SHP77 (cell line): ENCODE measurements at places on chromosomes 6 and 20.

- no peak for DNase-seq
Observed at GRCh38 chr6:91415031-91415605, 828.2 kb upstream of the MAP3K7 start.

GRCh38 chr6:9612489-9612888 lies 802.4 kb downstream of the TFAP2A start:
- DNase-seq, result no peak

GRCh38 chr6:8993111-8993510 lies 557.8 kb upstream of the SLC35B3 start:
- DNase-seq, result no peak

DNA sequence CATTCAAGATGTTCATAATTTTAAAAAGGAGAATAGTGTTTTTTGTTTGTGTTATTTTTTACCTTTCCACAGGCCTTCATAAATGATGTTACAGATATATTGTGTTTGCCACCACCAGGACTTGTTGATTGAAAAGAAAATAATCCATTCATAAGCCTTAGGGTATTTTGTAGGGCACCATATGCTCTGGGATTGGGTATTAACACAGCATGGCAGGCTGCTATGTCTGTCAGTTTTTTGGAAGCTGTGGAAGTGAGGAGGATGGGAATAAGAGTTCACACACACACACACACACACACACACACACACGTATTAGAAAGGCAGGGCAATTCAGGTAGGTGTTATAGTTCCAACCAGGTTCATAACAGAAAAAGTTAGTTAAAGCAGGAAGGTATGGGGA lies 237.9 kb downstream of the HDGFL1 start:
- DNase-seq, result no peak

DNA sequence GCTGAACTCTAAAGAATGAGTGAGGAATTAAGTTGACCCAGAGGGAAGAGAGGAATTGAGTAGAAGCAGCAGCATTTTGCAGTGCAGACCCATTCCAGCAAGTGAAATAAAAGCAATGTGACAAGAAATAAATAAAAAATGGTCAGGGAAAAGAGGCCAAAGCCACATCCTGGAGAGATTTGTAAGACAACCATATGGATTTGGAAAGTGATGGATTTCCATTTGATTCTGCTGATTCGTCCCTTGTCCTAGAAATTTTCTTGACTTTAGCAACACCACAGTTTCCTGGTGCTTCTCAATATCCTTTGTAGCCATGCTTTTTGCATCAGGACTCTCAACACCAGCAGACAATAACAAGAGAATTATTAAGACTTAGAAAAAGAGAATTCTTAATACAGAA lies 29.8 kb downstream of the ANKEF1 start:
- no peak for DNase-seq

- DNase-seq, result no peak
Observed at GRCh38 chr20:19522071-19522801, 235.8 kb upstream of the RIN2 start.

GRCh38 chr20:64146301-64146935 lies 17.8 kb upstream of the MYT1 start:
- peak; percentile 47 for DNase-seq

DNA sequence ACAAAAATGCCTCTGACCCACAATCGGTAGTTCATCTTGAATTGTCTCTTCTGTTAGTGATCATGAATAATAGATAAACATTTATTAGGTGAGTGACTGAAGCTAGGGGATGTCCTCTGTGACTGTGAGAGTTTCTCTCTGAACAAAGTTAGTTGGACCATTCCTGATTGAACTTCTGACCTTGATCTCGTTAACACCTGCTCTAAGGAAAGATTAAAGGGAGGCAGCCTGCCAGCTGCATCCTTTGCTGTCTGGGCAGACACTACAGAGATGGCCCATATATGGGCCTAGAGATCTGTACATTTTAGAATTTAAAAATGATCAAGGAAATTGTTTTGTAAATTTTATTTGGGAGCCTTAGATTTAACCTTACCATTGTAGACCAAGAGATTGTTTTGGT lies 27.3 kb downstream of the MAPK14 start:
- no peak for DNase-seq

DNA sequence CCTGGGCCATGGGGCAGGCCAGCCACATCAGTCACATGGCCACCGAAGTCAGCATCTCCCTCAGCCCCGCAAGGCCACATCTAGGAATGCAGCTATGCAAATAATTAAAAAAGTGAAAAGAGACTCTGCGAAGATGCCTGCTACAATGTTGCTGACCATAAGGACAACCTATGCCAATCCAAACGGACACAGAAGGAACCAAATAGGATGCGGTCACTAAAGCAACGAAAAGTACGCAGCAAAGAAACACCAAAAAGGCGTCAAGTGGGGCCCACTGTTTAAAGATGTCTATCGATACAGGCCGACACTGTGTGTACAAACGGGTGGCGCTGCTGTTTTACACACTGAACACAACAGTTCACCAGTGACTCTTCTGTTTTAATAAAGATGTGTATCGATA lies 56.4 kb downstream of the TAF4 start:
- DNase-seq, result no peak

- DNase-seq, result no peak
Observed at GRCh38 chr6:113083947-113084346, 736.8 kb downstream of the RFPL4B start.

DNA sequence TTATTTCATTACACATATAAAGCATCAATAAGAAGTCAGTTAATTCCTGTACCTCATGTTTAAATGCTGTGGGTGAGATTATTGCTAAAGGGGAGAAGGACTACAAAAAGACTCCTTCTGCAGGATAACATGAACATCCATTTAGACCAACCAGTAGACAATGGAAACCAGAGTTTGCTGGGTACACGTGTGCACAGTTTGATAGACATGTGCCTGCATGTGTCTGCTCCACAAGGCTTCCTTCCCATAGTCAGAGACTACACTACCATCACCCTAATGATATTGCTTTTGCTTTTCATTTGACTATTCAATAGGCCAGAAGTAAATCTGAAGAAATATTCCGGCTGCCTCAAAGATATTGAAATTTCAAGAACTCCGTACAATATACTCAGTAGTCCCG lies 231.6 kb downstream of the ARHGAP18 start:
- no peak for DNase-seq

- no peak for DNase-seq
Observed at GRCh38 chr6:107692351-107692750, 131.8 kb downstream of the SCML4 start.

DNA sequence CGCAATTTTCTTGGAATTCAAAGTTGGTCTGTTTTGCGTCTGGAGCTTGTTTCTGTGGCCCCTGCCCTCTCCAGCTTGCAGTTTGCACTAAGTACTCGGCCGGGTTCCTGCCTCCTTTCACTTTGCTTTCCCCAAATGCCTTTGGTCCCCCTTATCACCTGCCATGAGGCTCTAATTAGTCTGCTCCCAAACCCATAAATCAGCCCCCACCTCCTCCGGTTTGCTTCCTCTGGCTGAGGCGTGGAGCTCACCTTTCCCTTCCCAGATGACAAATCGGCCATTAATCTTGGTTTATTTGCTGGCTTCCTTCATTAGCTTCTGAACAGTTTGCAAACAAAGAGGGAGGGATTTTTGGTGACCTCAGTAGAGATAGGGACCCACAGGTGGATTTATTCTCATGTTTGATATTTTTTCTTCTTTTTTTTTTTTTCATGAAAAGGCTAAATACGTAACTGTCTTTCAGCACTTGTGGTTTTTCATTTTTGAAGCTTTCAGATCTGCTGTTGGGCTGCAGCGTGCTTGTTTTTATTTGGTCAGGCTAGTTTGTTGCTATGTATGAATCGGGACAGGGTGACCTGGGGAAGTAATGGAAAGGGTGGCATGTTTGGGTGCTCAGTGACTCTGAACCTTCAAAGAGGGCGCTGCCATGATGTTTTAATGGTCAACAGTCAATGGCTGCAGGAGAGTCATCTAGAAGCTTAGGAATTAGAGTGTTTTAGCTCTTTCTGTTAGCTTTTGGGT lies 121.7 kb upstream of the JAG1 start:
- DNase-seq, result peak; percentile 42

GRCh38 chr20:16615199-16615598 lies 42.0 kb upstream of the KIF16B start:
- no peak for DNase-seq

DNA sequence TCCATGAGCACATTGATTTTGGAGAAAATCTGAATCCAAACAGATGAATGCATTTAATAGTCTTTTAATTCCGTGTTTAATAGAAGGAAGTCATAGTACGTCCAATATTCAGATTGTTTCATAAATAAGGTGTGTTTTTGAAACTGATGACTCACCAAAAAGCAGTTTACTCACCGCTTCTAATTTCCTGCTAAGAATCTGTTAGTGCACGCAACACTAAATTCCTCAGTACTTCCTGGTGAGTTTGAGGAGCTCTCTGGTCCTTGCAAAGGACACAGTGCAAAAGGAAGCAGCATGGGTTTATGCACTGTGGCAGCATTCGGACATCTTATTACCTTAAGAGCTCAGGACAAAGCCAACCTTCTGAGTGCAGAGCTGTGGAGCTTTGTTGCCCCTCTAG lies 2.3 kb upstream of the ADGRF1 start:
- DNase-seq, result no peak

GRCh38 chr6:166514196-166514595 lies 72.3 kb downstream of the RAMACL start:
- peak; percentile 5 for DNase-seq

DNA sequence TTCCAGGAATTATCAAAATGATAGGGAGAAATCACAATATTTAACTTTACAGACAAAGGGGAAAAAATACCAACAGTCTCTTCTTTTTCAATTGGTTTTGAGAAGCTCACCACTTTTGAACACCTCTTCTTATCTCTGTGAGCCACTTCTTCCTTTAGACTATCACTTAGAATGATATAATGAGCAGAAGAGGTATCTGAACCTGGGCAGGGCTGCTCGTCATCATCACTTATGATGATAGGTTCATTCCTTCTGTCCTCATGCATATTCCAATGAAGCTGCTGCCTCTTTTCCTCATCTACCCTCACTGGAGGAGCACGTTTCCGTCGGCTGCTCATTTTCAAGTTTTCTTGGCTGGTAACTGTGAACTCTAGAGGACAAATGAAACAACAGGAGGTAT lies 9.2 kb downstream of the SHPRH start:
- no peak for DNase-seq

GRCh38 chr6:68834551-68834950 lies 199.5 kb downstream of the ADGRB3 start:
- DNase-seq, result no peak

- no peak for DNase-seq
Observed at GRCh38 chr6:131948692-131949619, 2.2 kb downstream of the CCN2 start.

- no peak for DNase-seq
Observed at GRCh38 chr6:43790031-43790430, 20.0 kb downstream of the VEGFA start.

DNA sequence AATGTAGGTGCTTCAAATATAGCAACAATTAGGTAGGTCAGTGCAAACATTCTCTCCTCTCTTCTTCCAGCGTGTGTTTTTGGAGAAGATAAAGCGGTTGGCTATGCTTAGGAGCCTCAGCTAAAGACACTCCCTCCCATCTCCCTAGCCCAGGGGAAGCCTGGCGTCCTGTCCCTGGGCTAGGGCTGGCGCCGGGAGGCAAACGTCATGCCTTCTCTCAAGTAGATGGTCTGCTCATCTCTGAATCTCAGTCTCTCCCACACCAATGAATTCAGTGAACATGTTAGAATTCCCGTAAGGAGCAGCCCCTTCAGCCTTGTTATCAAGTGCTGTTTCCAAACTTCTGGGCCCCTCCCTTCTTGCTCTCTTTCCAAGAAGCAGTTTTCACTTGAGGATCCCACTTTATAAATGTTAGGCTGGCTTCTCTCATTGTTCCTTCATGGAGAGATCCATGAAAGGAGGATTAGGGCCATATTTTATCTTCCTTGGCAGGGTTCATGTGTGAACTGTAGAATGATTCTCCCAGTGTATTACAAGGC lies 142.8 kb downstream of the CLIC5 start:
- no peak for DNase-seq

DNA sequence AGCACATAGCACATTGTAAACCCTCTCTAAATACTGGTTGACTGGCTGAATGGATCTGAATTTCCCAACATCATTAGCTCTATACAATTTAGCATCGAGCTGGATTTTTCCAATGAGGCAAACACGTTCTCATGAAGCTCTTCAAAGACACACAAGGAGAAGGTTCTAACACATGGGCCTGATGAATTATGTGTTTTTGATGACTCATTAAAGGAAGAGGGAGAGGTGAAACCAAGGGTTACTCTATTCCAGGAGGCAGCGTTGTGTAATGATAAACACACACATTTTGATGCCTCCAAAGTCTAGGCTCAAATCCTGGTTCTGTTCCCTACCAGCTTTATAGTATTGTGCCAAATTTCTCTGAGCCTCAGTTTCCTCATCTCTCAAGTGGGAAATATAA lies 84.3 kb downstream of the PFDN4 start:
- DNase-seq, result no peak

DNA sequence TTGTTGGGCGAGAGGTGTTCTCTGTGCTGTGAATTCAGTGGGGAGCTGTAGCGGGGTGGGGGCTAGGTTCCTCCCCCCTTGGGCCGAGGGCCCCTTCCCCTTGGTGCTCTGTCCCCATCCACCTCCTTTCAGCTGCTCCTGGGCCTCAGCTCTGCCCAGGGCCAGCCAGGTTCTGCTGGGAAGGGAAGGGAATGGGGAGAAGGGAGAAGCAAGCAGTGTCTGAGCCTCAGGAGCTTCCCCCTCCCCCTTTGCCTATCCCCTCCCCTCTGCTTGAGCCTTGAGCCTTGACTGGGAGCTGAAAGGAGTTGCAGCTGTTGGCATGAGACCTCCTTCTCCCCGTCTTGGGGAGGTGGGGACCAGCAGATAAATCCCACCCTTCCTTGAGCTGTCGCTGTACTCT lies 576 bp upstream of the RRP36 start:
- DNase-seq, result no peak

DNA sequence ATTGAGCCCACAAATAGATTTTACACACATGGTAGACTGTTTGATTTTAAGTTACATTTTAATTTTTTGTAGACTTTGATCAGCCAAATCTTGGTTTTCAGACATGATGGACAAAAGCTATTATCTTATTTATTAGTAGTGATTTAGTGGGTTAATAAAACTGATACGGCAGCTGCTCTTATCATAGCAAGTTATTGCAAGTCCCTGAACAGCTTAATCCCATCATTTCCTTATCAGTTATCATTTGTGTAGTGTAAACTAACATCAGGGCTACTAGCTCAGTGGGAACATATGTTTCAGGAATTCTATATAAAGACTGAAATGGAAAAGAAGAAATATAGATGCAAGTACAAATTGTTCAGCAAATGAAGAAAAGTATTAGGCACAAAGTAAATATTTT lies 10.9 kb downstream of the RFX6 start:
- no peak for DNase-seq

DNA sequence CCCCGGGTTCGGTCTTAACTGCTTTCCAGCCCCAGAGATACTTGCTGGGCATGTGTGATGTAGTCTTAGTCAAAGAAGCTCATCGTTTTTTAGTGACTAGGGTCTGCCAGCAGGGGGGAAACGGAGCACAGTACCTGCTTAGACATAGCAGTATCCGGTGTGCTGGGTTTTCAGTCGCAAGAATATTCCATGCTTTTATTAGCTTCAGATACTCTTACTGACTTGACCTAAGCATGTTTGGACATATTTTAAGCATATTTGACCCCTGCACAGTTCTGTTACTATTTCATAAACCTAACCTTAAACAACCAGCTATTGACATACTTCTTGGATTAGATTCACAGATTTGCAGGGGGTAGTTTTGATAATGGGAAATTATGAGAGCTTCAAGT lies 3.0 kb downstream of the E2F3 start:
- peak; percentile 74 for DNase-seq
